ENCODE measurements at places on chromosomes 6 and 20.

- no peak for DNase-seq
These were observed 389.5 kb upstream of the CDH4 start for GRCh38 chr20:60862601-60863000.

DNA sequence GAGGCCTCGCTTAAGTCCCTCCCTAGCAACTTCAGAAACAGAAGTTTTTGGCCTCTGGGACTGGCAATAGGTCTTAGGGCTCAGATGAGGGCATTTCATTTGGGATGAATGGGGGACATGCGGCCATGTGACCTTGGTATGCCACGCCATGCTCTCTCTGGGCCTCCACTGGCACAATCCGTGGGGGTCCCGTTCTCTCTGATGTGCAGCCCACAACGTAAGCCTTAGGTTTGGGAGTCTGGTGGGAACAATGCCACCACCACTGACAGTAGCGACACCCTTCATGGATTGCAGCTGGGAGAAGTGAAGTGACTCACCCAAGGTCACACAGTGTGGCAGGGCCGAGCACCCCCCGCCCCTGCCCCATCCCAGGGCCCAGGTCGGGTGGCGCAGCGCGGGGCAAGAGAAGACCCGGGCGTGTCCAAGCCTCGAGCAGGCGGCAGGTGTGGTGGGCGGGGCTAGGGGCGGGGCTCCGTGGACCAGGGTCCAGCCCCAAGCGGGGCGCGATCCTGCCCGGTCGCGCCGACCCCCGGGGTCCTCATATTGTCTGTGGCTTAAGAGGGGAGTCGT is 864 bp upstream of the CEBPB start:
- peak; percentile 27 for DNase-seq

- no peak for DNase-seq
These were observed 68.6 kb downstream of the SGK1 start for GRCh38 chr6:134249239-134249758.

- DNase-seq = no peak
These were observed 10.4 kb downstream of the CALHM6 start for GRCh38 chr6:116471531-116471930.

DNA sequence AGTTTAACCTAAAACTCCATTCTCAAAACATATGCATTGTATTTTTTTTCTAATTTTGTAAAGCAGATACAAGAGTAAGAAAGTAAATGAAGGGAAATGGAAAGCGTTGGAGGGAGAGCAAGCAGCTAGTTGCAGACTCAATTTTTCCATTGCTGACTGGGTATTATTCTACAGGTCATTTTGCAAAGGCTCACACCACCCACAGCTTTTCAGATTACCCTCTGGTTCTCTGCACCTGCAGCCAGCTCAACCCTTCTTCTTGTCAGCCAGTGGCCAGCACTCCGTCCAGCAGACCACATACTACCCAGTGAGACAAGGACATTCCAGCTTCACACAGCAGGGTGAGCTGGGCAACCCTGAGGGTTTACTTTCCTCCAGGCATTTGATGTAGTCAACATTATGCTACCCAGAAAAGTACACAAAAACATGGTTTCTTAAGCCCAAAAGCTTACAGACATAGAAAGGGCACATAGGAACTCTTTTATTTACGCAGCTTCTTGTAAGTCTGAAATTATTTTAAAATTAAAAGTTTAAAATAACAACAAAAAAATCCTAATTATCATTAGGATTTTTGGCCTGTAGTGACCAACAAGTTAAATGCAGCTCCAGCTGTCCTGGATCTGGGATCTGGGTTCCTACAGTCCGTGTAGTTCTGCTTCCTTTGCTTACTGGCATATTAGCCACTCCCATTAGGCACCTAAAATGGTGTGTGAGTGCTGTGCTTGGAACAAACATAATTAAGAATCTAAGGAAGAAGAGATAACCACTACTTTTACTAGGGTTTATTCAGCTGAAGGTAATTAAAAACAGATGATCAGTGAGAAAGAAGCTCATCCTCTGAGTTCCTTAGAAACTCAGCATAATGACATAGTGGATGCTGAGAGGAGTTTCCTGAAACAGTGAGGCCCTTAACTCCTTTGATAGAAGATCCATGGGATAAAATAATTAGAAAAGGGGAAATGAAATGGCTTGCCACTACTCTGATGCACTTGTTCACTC is 185.3 kb downstream of the PKHD1 start:
- no peak for DNase-seq

GRCh38 chr20:40280616-40281015 is 408.4 kb downstream of the MAFB start:
- DNase-seq = no peak
